Activated T-helper 17 cell treated with anti-CD3 and anti-CD28 coated beads, Interleukin-2, amount 50 U/mL, for 72 hours (primary cell): ENCODE measurements at places on chromosomes 12 and 14.

DNA sequence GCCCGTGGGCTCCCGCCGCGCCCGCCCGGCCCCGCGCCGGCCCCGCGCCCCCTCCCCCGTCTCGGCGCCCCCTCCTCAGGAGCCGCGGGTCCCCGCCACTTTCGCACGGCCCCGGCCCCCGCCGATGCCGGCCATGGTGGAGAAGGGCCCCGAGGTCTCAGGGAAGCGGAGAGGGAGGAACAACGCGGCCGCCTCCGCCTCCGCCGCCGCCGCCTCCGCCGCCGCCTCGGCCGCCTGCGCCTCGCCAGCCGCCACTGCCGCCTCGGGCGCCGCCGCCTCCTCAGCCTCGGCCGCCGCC, 263 bp downstream of the RCOR1 start:
- no peak overlapping the region for H3K27ac ChIP-seq

- no peaks in the 10 kb centered on the region for H3K36me3 ChIP-seq
- H3K27me3 ChIP-seq = no peaks in the 10 kb centered on the region
- H3K4me1 ChIP-seq = peaks cover 12% of the 10 kb centered on the region
- H3K4me3 ChIP-seq = no peak overlapping the region
- H3K27ac ChIP-seq = no peak overlapping the region
- peak; percentile 82 for ATAC-seq
Measured at GRCh38 chr12:90090929-90091651, 382.5 kb upstream of the ATP2B1 start.

DNA sequence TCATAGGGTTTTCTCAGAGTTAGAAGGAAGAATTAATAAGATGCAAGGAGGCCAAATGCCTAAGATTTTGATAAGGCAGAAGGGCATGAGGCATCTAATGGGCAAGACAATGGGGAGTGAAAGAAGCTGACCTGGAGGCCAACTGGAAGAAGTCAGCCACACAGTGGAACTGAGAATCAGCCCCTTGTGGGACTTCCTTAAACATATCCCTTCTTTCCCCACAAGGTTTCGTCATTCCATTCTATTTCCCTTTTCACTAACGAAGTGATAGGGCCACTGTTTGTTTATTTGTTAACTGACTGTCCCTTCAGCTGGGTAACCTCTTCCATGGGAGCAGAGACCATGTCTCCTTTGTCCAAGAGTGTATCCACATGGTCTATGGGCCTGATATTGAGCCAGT, 86.2 kb downstream of the HELB start:
- H3K4me1 ChIP-seq = no peaks in the 10 kb centered on the region
- H3K27ac ChIP-seq = no peak overlapping the region
- H3K4me3 ChIP-seq = no peak overlapping the region
- ATAC-seq = no peak
- H3K36me3 ChIP-seq = peaks cover 5% of the 10 kb centered on the region

- no peak overlapping the region for H3K27ac ChIP-seq
- H3K36me3 ChIP-seq = no peaks in the 10 kb centered on the region
- H3K27me3 ChIP-seq = peaks cover 4% of the 10 kb centered on the region
- H3K4me3 ChIP-seq = no peak overlapping the region
- peaks cover 5% of the 10 kb centered on the region for H3K4me1 ChIP-seq
- no peak for ATAC-seq
Measured at GRCh38 chr12:67572492-67572891, 76.1 kb upstream of the DYRK2 start.

- no peak overlapping the region for H3K27ac ChIP-seq
- no peaks in the 10 kb centered on the region for H3K4me1 ChIP-seq
- H3K27me3 ChIP-seq = peaks cover 48% of the 10 kb centered on the region
- ATAC-seq = no peak
Measured at GRCh38 chr14:95365401-95365800, 45.7 kb upstream of the CLMN start.

DNA sequence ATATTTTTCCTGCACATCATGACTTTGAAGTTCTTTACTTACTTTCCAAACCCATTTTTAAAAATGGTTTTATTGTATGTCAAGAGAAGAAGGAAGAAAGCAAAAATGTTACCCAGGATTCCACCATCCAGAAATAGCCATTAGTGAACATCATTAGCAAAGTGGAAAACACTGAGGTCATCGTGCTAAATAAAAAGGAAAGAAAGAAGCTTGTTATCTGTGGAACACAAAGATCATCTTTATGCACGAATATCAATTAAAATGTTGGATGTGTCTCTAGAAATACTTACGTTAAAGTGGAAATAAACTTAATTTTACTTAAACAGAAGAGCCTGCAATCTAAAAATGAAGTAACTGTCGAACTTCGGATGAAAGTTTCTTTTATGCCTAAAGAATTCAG, 27.3 kb downstream of the SFSWAP start:
- peaks cover 94% of the 10 kb centered on the region for H3K36me3 ChIP-seq
- no peaks in the 10 kb centered on the region for H3K27me3 ChIP-seq
- H3K4me3 ChIP-seq = no peak overlapping the region
- ATAC-seq = no peak
